ENCODE measurements at places on chromosomes 5 and 9.

GRCh38 chr9:79896390-79896980, 324.7 kb downstream of the TLE4 start:
- DNase-seq, result no peak

DNA sequence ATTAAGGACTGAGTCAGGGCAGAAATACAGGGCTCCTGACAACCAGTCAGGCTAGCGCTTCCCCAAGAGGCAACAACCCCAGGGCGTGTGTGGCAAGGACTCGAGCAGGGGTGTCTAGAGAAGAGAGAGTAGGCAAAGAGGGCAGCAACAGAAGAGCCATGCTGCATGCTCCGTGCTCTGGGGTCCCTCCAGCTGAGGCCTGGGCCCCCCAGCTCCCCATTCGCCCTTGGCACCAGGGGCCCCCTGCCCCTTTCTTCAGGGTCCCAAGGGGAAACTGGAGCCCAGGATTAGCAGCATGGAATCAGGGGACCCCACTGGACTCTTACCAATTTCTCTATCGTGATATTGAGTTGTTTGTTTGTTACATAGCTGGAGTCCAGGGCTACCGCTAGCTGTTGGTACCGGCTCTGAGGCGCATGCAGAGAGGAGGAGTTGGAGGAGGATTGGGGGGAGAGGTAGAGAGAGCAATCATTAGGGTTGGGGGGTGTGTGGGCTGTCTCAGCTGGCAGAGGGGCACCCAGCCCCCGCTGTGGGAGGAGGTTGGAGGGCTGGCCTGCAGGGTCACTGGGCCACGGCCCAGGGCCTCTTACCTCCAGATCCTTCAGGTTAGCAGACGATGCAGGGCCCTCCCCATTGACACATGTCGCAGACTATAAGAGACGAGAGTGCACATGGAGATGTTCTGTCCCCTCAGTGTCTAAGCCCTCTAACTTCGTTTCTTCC, 8.8 kb downstream of the GOLGA2 start:
- DNase-seq, result no peak

DNA sequence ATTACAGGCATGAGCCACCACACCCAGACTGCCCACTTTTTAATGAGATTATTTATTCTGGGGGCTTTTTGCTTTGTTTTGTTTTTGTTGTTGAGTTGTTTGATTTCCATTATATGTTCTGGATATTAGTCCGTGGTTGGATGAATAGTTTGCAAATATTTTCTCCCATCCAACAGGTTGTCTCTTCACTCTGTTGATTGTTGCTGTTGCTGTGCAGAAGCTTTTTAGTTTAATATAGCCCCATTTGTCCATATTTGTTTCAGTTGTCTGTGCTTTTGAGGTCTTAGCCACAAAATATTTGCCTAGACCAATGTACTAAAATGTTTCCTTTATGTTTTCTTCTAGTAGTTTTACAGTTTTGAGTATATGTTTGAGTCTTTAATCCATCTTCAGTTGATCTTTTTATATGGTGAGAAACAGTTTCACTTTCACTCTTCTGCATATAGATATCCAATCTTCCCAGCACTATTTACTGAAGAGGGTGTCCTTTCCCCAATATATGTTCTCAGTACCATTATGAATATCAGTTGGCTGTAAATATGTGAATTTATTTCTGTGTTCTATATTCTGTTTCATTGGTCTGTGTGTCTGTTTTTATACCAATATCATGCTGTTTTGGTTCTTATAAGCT, 30.2 kb upstream of the TBCA start:
- DNase-seq, result no peak

- DNase-seq, result no peak
Measured at GRCh38 chr9:86508208-86508903, 154.1 kb upstream of the TUT7 start.

- no peak for DNase-seq
Measured at GRCh38 chr9:132239999-132240840, 78.4 kb downstream of the NTNG2 start.

DNA sequence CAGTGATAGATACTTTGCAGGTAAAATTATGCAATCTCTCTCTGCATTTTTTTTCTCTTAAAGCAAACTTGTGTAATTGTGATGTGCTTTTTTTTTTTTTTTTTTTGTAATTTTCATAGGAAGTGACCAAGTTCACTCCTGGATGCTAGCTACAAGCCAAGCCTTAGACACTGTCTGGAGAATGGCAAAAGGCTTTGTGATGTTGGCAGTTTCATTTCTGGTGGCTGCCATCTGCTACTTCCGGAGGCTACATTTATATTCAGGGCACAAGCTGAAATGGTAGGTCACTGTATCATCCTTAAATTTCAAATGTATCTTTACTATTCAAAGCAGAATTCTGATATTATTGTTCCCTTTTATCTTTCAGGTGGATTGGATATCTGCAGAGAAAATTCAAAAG, 19.3 kb downstream of the OTULINL start:
- no peak for DNase-seq

GRCh38 chr5:32168460-32169033, 5.6 kb downstream of the GOLPH3 start:
- DNase-seq, result no peak

DNA sequence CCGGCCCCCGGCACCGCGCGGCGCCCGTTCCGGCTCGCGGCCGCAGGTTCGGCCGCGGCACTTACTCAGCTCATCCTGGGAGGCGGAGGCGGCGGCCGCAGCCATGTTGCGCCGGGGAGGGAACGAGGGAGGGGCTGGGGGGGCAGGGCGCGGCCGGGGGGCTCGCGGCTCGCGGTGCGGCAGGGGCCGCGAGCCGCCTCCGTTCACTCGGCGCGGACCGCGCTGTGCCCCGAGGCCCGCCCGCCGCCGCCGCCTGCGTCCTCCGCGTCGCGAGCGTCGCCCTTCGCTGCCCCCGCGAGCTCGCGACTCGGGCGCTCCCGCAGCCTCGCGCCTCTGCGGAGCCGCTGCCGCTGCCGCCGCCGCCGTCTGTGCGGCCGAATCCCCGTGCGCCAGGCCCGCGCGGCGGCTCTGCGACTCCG, 735 bp downstream of the ECPAS start:
- peak; percentile 53 for DNase-seq

GRCh38 chr9:120701248-120701647, 13.0 kb downstream of the MEGF9 start:
- no peak for DNase-seq

DNA sequence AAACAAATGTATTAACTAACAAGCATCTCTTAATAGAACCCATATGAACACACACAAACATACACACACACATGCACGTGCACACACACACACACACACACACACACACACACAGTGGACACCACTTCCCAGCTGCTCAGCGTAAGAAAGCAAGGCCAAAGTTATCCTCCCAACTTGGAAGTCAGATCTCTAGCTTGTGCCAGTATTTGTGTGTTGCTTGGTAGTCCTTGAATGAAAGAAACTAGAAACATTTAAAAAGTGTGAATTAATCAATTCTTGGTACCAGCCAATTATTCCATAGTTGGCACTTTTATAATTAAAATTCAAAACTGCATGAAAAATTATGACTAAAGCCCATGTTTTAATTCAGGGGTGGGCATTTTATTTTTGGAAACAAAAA, 178.1 kb downstream of the TMEM161B start:
- no peak for DNase-seq

DNA sequence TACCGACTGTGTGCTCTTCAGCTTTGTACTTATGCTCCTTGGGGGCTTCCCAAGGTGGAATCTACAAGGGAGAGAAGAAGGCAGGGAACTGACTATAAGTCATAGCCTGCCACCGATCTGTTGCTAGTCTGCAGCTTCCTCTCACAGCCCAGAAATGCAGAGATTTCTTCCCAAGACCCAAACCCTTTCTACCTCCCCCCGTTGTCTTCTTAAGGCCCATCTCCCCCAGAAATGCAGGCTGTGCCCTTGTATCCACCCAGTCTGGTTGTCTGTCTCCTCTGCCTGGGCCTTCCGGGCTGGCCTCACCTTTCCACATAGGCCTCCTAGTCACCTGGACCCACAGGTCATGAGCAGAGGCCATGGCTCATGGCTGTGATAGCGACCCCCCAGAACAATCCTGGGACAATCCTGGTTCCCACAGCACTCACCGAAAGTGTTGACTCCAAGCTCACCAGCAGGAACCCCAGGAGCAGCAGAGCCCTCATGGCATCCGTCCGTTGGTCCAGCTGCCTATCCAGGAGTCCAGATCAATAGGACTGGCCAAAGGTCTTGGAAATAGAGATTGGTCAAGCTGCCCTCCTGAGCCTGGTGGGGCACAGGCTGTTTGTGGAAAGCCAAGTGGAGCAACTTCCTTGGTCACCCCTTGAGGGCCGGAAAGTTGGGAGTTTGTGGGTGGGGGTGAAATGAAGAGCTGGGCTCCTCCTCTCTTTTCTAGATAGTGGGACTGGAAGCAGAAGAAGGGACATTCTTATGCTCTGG, at the start of gene F12:
TSS of gene F12 (minus strand) at position 522 of the 759 bp plus-strand sequence. CDS start at position 485, 37 bp downstream.
- no peak for DNase-seq

DNA sequence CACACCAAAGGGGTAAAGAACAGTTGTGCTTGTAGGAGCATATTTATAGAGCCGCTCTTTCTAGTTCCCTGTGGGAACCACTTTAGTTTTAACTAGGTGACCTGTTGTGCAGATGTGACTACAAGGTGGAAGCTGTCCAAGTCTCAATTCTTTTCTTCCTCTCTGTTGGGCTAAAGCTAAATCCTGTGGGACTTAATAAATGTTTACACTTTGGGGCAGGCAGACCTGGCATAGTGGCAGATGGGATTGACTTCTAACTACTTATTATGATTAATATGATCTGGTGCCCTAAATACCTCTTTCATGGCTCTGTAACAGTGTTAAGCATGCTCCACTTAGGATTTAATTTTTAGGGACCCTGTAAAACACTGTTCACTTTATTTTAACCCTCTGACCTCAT, 265.3 kb downstream of the KCTD16 start:
- DNase-seq, result no peak

DNA sequence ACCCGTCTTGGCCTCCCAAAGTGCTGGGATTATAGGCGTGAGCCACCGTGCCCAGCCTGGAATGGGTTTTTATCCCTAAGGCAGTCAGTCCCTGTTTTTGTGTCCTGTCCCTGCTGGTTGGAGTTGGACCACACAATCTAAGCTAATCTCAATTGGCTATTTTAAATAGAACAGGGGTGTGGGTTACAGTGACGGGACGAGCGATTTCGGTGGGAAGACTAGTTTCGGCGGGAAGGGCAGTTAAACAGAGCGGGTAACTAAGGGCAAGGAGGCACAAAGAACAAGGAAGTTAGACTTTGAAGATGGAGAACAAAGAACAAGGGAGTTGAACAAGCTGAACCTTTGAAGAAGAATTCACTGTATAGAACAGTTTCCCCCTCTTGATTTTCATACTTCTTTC, 1.4 kb downstream of the GTF3C5 start:
- no peak for DNase-seq

GRCh38 chr5:125142458-125142857, 396.0 kb upstream of the ZNF608 start:
- DNase-seq, result no peak

GRCh38 chr9:70480405-70480980, 66.0 kb upstream of the KLF9 start:
- no peak for DNase-seq

GRCh38 chr5:32628049-32628844, 42.9 kb downstream of the SUB1 start:
- no peak for DNase-seq

DNA sequence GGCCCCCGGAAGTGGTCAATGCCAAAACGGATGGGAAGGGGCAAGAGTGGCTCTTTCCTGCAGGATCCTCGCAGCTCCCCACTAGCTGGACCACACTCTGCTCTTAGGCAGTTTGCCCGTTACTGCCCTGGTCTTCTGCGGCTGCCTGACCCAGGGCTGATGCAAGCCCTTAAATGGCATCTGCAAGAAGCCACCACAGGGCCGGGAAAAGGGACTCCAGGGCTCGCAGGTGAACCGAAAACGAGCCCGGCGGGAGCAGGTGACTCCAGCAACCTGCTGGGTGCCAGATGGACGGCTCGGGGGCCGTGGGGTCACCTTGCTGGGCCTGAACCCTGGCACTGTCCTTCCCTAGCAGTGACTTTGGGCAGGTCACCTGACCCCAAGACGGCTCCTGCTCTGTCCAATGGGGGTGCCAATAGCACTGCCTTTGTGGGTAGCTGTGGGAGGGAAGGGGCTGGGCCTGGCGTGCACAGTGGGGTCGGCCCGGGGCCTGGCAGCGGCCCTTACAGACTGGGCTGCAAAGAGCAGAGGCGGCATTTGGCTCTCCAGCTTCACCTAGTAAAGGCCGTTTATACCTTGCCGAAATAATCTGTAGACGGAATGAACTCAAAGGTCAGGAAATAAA, 1.3 kb downstream of the TMEM250 start:
- no peak for DNase-seq

DNA sequence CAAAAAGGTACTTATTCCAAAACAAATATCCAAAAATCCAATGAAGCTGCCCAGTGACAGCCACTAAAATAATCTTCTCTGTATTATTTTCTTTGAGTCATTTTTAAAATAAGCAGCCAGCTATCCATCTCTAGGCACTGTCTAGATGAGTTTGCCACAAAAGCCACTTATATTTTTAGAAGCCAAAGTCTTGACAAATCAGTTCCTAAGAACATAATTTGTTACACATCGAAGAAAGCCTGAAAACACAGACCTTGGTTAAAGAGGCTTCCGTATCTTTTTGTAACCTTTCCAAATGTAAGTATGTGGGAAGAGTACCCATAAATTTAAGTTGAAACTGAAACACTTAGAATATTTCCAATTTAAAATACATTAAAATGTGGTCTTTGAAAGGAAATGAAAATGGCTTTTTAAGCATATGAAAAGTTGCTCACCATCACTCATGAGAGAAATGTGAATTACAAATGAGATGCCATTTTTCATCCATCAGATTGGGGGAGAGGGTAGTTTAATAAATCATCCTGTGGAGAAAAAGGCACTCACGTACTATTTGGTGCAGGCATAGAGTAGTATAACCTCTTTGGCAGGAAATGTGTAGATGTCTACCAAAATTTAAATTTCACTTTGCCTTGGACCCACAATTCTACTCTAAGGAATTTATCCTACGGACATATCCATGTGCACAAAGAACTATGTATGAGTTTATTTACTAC, 180.4 kb downstream of the MLLT3 start:
- DNase-seq, result no peak

- no peak for DNase-seq
Measured at GRCh38 chr9:19809422-19810269, 20.8 kb upstream of the SLC24A2 start.

DNA sequence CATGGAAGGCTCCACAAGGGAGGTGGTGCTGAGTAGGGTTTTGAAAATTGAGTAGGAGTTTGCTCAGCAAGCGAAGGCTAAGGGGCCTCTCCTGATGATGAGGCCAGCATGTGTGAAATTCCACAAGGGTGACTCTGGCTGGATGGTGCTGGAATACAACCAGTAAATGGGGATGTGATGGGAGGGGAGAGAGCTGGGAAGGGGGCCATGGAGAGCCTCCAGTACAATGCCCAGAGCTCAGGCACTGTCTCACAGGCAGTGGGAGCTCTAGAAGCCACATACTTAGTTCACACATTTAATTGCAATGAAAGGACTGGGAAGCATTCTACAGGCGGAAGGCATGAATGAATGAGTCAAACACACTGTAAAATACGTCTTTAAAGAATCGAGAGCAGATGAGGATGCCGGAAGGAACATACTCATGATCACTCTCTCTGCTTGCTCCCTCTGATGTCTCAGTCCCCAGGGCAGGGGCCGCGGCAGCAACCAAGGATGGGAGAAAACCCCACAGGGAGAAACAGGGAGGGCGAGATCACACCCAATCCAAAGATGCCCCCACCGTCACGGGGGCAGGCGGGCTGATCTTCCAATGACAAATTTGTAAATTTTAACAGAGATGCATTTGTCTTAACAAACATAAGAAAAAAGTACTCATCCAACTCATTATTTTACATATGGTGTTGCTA, 261.0 kb downstream of the NSG2 start:
- no peak for DNase-seq
